Amniotic stem cell (primary cell): ENCODE measurements at places on chromosomes 12 and 14.

GRCh38 chr12:3741882-3742672 is 10.8 kb downstream of the CRACR2A start:
- DNase-seq, result no peak

- peak; percentile 25 for DNase-seq
These were observed 6.5 kb upstream of the PRPH start for GRCh38 chr12:49288412-49288853.

GRCh38 chr12:66453120-66453519 is 150.8 kb downstream of the HELB start:
- DNase-seq, result no peak

DNA sequence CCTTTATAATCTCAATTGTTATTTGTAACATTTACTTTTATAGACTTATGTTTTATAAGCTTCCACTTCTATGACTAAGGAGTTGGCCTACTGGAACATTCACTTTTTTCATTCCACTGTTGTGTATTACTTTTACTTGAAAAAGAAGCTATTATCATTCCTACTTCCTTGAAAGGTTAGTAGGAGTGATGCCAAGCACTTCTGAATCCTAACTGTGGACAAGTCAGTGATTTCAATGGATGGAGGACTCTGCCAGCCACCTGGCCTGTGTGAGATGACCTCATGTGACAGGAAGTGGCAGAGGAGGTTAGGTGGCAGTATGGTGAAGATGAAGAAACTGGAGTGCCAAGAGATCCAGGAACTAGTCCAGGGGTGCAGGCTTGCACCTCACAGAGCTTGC is 46.0 kb downstream of the TECPR2 start:
- no peak for DNase-seq

DNA sequence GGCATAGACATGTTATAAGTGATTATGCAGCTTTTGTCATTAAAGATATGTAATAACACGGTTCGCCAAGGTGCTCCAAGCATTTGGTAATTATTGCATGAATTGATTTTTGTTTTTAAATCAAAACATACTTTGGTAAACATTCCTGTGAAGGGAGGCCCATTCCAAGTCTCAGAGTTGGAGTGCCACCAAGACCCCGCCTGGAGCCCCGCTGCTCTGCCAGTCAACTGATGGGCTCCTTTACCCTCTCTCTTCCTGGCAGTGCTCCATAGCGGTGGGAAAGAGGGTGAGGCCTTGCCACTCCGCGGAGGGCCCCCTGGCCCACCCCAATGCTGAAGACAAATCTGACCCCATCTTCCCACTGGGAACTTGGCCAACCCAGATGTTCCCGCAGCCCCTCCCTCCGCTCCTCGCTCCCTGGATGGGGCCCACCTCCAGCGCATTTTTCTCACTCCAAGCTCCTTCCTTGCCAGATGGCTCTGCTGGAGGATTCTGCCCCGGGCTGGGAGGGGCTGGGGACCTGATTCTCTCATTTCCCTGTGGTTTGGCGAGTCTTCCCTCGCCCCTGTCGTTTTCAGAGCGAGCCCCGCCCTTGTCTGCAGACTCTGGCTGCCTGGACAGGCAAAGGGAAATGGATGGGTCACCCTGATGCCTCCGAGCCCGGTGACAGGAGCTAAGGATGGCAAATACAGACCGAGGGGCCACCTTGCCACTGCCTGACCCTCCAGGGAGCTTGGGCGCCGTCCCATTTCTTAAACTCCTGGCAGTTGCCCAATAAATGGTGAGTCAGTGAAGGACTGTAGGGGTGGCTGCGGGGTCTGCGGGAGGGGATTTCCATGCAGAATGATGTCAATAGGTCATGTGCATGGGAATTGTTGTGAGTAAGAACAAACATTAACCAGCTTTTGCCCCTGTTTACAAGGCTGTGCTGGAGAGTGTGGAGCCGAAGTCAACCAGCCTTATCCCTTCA is 9.2 kb upstream of the PAPLN start:
- DNase-seq, result peak; percentile 23

- DNase-seq, result no peak
These were observed 17.0 kb downstream of the NID2 start for GRCh38 chr14:52051871-52052270.

DNA sequence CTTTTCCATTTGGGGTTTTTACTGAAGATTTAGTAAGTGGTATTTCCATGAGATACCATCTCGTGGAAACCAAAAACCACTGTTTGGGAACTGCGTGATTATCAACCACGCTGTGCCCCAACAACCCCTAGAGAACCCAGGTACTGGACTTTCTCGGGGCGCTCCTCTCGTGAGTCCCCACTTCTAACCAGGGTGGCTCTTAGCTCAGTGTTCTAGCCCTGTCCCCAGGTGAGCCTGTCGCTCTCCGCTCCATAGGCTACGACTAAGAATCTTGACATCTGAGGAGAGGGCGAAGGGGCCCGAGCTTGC is 686 bp downstream of the MCRS1 start:
- no peak for DNase-seq

GRCh38 chr14:74855021-74855420 is 20.9 kb downstream of the PROX2 start:
- DNase-seq, result no peak

DNA sequence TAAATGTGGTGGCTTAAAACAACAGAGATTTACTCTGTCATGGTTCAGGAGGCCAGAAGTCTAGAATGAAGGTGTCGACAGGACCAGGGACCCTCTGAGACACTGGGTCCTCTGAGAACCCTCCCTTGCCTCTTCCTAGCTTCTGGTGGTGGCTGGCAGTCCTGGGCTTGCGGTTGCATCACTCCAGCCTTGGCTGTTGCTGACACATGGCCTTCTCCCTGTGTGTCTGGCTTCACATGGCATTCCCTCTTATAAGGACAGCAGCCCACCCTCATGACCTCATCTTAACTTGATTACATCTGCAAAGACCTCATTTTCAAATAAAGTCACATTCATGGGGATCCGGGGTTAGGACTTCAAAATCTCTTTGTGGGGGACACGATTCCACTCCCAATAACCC is 36.9 kb downstream of the MVK start:
- no peak for DNase-seq
